ENCODE measurements at places on chromosomes 7 and 10.

DNA sequence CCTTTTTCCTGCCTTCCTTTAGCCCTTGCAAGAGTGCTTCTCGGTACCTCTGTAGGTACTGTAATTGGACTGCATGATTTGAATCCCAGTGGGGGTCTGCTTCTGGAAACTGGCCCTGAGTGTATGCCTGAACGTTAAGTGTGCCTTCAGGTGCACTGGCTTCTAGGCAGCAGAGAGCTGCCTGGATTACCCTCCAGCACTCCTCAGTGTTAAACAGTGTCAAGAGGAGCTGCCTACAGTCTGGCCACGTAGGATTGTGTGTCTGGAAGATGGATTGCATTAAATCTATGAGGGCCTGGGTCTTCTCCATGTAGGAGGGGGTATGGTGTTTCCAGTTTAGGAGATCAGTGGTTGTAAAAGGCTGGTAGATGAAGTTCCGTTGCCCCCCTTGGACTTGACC, 103.7 kb downstream of the TRIM24 start:
- DNase-seq: no peak

- no peak for DNase-seq
These were observed 18.9 kb upstream of the SEMA3D start for GRCh38 chr7:85205754-85206153.

DNA sequence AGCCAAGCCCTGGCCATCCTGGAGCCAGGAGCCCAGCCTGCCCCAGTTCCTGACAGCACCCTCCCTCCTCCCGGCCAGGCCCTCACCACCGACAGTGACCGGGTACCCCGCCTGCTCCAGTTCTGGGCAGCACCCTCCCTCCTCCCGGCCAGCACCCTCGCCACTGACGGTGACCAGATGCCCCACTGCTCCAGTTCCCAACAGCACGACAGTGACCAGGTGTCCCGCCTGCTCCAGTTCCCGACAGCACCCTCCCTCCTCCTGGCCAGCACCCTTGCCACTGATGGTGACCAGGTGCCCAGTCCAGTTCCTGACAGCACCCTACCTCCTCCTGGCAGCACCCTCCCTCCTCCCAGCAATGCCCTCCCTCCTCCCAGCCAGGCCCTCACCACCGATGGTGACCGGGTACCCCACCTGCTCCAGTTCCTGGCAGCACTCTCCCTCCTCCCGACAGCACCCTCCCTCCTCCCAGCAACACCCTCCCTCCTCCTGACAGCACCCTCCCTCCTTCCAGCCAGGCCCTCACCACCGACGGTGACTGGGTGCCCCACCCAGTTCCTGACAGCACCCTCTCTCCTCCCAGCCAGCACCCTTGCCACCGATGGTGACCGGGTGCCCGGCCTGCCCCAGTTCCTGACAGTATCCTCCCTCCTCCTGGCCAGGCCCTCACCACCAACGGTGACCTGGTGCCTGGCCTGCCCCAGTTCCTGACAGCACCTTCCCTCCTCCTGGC, 40.3 kb downstream of the VIPR2 start:
- DNase-seq: no peak

DNA sequence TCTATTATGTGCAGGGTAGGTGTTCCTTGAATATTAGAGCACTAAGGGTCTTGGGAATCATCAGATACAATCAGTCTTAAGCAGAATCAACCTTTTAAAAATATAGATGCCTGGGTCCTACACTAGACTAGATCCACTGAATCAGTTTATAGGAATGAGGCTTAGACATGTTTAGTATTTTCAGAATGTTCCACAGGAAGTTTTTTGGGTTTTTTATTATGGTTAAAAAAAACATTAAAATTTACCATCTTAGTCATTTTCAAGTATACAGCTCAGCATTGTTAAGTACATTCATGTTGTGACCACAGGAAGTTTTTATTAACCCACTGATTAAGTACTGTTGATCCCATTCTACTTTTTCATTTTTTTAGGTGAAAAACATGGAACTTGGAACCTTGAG, 135.7 kb downstream of the LCOR start:
- DNase-seq: no peak

GRCh38 chr7:115146148-115146547, 224.3 kb downstream of the MDFIC start:
- no peak for DNase-seq

GRCh38 chr10:116848032-116848943, 1.0 kb upstream of the ENO4 start:
- peak; percentile 19 for DNase-seq

Data from T follicular helper cell (primary cell).